ENCODE measurements at places on chromosomes 1 and 21.

DNA sequence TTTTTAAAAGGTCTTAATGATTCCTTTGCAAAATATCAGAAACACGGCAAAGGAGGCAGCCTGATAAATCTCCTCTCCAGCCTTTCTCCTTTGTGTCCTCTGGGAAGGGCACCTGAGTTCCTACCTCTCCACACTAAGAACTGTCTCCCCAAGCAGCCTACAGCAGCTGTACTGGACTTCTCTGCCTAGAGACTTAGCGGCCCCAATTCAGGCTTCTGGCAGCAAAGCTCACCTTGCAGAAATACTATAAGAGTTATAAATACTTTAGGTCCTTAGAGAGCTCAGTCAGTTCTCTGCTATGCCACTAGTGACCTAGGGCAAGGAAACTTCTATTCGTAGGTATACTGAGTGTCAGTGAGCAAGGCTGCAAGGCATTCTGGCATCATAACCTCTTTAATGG is 33.9 kb downstream of the LRRC52 start:
- no peak for DNase-seq

- DNase-seq = no peak
Observed at GRCh38 chr1:87969040-87969439, 640.4 kb downstream of the LMO4 start.

GRCh38 chr21:16154951-16155635 is 425.3 kb downstream of the USP25 start:
- no peak for DNase-seq

DNA sequence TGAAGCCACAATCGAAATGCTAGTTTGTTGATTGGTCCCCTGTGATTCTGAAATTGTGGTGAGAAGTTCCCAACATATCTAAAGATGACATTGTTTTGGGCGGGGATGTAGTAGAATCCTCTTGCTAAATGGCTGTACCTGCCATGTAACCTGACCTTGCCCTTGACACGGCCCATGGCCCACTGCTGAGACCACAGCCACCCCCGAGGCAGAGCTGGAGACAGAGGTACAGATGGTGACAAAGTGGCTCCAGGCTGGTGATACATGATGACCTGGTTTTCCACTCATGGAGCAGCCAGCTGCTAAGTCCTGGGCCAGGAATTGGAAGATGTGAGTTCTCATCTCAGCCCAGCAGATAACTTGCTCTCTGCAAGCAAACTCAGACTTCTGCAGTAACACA is 226.5 kb downstream of the FOXD2 start:
- no peak for DNase-seq

DNA sequence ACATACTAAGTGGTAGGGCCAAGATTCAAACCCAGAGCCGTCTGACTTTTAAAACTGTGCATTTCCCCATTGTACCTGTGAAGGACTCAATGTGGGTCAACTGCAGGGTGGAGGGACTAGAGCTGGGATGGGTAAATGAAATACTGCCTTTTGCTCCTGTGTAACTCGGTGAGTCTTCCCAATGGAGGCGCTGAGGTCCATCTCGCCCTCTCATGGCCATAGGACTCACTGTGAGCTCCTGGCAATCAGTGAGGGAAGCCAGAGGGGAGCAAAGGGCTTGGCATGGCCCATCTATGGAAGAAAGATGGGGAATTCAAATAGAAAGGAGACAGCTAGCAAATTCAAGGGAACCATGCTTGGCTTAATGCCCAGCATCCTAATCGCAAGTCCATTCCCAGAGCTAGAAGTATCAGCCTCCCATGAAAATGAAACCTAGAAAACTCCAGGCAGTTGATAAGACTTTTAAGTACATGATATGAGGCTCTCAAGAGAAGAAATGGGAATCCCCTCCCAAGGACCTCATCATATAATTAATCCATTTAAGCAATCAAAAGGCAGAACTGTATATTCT is 25.4 kb upstream of the CGN start:
- DNase-seq = no peak

DNA sequence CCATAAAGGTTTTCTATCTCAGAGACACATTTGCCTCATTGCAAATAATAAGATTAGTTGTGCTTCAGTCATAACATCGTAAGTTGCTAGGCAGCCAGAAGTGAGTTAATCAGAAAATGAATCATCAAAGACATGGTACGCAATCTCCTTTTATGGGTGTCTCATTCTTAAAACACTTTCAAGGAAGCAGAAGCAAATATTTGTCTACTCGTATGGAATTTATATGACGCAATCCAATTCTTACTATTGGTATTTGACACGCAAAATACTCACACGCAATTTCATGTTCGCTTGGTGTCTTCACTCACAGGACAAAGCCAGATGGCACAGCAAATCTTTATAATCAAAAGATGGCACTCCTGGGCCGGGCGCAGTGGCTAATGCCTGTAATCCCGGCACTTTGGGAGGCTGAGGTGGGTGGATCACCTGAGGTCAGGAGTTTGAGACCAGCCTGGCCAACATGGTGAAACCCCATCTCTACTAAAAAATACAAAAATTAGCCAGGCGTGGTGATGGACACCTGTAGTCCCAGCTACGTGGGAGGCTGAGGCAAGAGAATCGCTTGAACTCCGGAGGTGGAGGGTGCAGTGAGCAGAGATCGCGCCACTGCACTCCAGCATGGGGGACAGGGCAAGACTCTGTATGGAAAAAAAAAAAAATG is 56.4 kb downstream of the HLCS start:
- DNase-seq = peak; percentile 53

DNA sequence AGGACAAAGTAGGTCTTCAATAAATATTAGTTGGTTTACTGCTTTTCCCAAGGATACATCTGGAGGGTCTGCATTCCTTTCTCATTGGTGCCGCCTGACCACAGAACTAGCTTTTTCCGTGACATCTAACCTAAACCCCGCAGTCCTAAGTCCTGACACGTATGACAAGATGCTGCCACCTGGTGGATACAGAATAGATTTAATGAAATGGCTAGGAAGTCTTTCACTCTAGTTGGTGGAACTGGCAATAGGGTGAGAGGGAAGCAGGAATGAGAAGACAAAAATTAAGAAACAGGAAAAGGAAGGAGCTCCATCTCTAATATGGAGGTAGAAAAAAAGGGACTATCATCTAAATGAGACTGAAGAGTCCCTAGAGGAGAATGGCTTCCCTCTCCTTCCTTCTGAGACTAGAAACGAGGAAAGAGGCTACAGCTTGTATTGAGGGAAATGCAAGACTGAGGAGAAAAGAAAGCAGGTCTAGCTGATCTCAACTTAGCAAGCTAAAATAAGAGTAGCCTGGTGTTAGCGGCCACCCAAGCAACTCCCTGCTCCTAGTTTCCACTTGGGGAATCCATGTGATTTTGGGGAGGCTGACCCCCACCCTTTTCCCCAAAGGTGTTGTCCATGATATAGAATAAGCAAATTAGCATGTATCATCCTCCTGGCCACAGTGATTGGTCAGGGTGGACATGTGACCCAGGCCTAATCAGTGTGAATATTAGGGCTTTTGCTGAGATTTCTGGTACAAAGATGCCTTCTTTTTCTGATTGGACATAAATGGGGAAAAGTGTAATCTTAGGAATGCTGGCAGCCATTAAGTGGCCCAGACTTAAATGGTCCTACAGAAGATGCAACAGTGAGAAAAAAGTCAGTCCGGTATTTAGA is 5.9 kb downstream of the RFX5 start:
- DNase-seq = peak; percentile 41

DNA sequence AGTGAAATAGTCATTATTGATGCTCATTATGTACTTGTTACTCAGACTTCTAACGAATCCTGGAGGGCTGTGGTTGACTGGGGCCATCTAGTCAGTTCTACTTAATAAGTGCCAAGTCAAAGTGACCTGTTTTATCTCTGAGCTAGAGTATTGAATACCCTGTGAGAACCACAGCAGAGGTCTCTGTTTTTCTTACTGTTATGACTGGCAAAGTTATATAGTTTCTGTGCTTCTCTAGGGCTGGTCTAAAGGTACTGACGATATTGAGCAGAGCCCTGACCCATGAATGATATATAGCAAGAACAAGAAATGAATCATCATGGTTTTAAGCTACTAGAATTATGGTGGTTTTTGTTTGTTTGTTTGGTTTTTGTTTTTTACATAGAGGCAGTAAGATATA is 555.8 kb downstream of the PLA2G4A start:
- no peak for DNase-seq

DNA sequence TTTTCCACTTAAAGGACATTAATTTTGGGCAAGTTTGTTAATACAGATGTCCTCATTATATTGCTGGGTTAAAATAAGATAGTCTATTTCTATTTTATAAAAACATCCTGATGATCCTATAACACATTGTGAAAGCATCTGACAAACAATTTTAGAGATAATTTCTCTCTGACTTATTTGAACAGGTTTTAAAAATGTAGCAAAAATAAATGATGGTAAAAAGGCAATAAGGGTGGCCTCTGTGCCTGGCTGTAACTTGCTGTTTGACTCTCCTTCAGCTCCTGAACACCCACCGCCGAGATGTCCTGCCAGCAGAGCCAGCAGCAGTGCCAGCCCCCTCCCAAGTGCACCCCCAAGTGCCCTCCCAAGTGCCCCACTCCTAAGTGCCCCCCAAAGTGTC is at the start of gene LCE1A:
Gene LCE1A, plus strand, starts transcription at position 301 of the 400 bp plus-strand sequence. Its CDS starts 0 bp downstream, at position 301.
- DNase-seq = no peak

DNA sequence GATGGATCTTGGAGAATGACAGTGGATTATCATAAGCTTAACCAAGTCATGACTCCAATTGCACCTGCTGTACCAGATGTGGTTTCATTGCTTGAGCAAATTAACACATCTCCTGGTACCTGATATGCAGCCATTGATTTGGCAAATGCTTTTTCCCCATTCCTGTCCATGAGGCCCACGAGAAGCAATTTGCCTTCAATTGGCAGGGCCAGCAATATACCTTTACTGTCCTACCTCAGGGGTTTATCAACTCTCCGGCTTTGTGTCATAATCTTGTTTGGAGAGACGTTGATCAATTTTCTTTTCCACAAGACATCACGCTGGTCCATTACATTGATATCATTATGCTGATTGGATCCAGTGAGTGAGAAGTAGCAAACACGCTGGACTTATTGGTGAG is 20.1 kb downstream of the ZNF691 start:
- no peak for DNase-seq

DNA sequence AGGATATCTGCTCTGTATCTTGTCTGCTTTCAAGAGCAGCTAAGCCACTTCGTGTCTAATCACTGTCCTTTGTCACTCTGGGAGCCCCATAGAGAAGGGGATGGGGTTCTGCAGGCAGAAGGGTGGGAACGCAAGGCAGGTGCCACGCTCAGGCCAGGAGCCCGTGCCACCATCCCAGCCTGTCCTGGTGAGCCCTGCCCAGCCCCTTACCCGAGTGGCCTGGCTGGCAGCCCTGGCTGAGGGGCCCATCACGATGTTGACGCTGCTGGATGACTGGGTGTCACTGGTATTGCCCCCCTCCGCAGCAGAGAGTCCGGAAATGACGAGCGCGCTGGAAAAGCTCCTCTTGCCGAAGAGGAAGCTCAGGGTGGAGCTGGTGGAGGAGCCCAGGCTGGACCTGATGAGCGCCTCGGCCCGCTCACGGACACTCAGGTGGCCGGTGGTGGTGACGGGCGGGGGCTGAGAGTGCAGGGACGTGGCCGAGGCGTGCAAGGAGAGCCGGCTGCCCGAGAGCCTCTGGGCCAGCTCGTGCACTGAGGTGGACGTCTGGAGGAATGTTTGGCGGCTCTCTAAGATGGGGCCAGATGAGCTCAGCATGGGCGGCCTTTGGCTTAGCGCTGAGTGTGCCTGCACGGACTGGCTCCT is 35.6 kb downstream of the NTPCR start:
- DNase-seq = no peak

Data from activated T-cell treated with anti-CD3 and anti-CD28 coated beads, Interleukin-2, amount 50 U/mL, for 24 hours (primary cell).